ENCODE measurements at places on chromosomes 7 and 10.

GRCh38 chr7:94394437-94395140 is at the start of gene COL1A2:
TSS of gene COL1A2 (plus strand) at chr7:94394895. CDS start at chr7:94395032, 137 bp downstream.
- DNase-seq, result no peak

DNA sequence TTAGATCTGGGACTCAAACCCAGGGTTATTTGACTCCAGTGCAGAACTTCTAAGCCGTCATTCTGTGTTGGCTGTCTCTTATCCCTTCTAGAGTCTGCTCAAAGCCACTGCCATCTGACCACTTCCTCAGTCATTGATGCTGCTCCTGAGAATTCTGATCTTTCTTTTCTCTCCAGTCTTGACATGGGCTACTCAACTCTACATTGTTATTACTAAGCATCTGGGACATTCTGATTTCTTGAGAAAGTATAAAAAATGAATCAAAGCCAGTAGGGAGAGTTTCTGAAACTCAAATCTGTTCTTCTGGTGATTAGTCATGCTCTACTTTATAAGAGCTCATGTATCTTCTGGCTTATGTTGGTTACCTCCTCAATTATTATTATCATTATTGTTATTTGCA is 48.7 kb downstream of the ANK3 start:
- no peak for DNase-seq

- DNase-seq, result no peak
These were observed 206.7 kb upstream of the POT1 start for GRCh38 chr7:125136341-125136740.

DNA sequence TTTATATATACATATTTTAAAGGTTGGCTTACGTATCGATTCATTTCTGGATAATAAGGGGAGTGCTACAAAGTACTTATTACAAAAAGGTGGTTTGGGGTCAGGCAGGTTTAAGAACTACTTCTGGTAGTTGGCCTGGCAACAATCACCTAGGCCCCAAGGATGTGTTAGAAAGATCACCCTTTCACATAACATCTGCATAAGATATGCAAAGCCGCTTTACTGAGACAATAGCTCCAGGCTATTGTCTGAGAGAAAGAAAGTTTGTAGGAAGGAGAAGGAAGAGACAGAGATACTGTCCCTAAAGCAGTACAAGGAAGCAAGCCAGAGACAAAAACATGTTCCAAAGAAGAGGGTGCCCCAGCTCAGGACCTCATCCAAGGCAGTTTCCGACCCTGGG is 6.2 kb downstream of the PAXIP1 start:
- no peak for DNase-seq

- no peak for DNase-seq
These were observed 73.7 kb downstream of the NKX6-2 start for GRCh38 chr10:132712291-132712690.

DNA sequence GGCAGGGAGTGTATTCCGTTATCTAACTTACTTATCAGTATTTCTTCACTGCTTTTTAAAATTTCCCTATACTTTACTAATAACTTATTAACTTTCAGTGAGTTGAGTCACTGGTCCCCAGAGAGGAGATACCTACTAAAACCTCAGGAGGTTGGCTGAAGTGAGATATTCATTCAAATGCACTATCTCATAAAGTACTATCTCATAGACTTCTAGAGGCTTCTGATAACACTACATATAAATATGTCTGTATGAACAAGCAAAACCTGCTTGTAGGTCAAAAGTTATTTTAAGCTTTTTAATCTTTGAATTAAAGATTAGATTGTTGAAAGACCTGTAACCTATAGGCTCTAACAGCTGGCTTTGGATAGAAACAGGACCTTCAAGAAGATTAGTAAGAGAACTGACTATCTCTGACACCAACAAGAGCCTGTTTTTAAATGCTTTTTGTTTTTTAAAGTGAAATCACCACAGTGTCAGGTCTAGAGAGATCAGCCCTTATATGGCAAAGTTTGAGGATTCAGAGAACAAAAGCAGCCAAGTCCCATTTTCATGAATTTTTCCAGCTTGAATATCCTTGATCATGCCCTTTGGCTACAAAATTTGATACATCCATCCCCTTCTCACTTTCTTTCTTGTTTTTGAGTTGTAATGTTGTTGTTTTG is 242.2 kb downstream of the ARL4A start:
- DNase-seq, result no peak

GRCh38 chr10:11404901-11405300 is 206.5 kb downstream of the USP6NL start:
- DNase-seq, result no peak

DNA sequence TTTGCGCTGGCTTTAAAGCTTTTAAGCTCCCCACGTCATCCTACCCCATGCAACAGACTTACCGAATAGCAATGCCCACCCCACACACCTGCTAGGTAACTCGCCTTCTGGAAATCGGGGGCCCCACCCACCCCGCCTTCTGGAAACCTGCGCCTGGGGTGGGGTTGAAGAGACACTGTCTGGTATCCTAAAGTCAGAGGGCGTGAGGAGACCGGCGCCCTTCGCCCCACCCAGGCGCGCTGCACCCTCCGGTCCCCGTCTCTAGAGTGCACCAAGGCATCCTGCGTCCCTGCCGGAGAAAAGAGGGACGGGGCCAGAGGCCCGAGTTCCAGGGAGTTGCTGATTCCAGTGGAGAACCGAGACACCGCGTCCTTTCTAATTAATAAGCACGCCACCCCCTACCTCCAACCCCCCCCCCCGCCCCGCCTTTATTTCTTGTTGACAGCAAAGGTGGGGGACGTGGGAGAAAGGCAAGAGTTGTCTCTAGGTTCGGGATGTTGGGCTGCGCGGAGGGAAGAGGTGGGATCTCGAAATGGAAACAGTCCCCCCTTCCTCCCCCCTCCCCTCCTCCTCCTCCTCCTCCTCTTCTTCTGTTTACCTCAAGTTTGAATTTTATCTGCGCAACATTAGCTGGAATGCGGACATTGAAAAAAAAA is 220.9 kb upstream of the MKLN1 start:
- no peak for DNase-seq

DNA sequence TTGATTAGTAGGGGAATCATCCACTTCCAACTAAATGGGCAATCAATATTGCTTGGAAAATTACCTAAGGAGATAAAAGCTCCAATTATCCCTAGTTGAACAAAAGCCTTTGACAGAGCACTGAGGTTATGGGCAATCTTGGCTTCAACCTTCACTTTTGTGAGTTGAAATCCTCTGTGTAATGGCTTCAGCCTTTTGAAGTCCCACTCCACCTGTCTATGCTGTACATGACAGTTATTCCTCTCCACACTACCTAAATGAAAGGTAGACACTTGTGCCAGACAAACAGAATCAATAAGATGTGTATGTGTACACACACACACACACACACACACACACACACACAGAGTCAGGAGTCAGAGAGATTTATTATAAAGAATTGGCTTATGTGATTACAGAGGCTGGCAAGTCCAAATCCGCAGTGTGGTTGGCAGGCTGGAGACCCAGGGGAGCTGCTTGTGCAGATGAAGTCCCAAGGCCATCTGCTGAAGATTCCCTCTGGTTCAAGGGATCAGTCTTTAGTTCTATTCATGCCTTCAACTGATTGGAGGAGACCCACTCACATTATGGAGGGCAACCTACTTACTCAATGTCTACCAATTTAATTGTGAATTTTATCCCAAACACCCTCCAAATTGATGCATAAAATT is 164.8 kb upstream of the CDC14C start:
- DNase-seq, result no peak

DNA sequence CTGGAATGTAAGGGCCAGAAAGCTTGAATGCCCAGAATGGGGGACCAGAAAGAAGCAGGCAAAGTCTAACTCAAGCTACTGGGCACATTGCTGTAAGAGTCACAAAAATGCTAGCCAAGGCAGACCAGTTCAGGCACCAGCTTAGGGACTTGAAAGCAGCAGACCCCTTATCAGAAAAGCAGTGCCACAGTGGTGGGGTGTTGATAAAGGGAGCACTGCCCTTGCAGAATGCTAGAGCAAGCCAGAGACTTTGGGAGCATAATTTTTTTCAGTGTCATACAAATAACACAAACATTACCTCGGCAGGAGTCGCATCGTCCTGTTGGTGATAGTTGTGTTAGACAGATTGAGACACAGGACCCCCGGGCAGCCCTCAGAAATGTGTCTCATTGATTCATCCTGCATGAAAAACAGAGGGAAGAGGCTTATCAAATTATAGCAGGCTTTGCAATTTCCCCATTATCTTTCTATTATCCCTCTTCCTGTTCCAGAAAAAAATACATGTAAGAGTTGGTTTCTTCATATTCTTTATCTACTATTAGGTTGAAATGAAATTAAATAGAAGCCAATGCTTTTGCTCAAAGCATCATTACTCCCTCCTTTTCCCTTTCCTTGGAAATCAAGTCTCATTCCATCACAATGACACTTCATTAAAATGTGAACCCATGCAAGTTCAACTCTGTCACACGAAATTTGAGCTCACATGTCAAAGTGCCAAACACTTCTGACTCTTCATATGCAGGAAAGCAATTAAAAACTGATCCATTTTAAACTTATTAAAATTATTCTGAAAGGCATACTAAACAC is 13.4 kb downstream of the LRRC17 start:
- DNase-seq, result no peak

GRCh38 chr7:123633553-123633952 is 22.1 kb upstream of the LMOD2 start:
- no peak for DNase-seq

GRCh38 chr10:22652988-22653481 is 61.3 kb downstream of the PIP4K2A start:
- DNase-seq, result no peak

DNA sequence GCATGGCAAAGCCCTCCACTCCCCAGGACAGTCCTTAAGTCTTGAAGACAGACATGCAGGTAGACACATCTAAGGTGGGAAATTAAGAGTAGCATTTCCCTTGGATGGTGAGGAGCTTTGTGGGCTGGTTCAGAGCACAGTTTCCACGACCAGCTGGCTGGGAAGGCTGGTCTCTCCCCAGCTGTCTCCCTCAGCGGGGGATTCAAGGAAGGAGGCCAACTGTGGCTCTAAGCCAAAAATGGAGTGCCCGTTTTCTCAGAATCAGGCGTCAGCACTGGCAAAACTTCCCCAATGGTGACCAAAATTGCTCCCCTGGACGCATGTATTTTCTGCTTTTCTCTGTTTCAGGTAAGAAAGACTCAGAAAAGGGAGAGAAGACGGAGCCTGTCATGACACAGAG is 230.6 kb upstream of the FZD8 start:
- DNase-seq, result no peak

DNA sequence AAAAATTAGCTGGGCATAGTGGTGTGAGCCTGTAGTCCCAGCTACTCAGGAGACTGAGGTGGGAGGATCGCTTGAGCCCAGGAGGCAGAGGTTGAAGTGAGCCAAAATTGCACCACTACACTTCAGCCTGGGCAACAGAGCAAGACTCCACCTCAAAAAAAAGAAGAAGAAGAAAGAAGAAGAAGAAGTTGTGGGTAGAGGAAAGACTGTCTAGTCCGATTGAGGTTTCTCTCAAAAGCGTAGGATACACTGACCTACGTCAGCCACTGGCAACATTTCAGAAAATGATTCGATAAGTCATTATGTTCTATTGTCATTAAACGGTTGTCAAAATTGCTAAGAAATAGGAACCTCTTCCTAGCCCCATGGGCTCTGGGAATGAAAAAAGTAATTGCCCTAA is 22.3 kb upstream of the RHBDD2 start:
- DNase-seq, result no peak

GRCh38 chr7:64946772-64947171 is 43.7 kb downstream of the ZNF273 start:
- DNase-seq, result no peak

DNA sequence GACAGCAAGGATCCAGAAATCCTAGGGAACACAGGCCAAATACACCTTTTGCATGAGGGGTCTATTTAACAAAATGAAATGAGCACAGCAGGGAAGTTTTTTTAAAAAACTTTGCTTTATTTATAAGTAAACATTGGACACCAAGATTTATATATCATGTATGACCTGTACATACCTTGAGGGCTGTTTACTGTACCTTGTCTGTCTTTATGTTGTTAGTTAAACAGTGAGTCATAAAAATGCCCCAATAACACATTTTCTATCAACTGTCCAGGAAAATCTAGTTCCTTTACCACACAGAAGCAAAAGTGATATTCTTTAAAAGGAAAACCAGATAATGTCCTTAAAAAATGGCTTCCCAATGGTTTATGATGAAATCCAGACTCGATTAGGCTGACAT is 45.1 kb upstream of the AGR3 start:
- DNase-seq, result no peak

GRCh38 chr10:21995557-21995956 is 8.0 kb downstream of the DNAJC1 start:
- no peak for DNase-seq

DNA sequence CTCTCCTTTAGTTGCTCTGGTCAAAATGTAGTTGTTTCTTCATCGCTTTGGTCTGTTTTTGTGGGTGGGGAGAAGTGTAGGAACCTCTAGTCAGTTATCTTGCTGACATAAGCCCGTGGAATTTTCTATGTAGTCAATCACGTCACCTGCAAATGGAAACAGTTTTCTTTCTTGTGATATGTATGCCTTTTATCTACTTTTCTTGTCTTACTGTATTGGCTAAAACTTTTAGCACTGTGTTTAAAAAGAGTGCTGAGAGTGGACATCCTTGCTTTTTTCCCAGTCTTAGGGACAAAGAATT is 42.3 kb downstream of the AKR1E2 start:
- DNase-seq, result no peak

GRCh38 chr10:106226828-106227227 is 937.7 kb downstream of the SORCS1 start:
- DNase-seq, result no peak

- DNase-seq, result peak; percentile 48
These were observed 2.2 kb downstream of the NPM3 start for GRCh38 chr10:101780818-101781654.

DNA sequence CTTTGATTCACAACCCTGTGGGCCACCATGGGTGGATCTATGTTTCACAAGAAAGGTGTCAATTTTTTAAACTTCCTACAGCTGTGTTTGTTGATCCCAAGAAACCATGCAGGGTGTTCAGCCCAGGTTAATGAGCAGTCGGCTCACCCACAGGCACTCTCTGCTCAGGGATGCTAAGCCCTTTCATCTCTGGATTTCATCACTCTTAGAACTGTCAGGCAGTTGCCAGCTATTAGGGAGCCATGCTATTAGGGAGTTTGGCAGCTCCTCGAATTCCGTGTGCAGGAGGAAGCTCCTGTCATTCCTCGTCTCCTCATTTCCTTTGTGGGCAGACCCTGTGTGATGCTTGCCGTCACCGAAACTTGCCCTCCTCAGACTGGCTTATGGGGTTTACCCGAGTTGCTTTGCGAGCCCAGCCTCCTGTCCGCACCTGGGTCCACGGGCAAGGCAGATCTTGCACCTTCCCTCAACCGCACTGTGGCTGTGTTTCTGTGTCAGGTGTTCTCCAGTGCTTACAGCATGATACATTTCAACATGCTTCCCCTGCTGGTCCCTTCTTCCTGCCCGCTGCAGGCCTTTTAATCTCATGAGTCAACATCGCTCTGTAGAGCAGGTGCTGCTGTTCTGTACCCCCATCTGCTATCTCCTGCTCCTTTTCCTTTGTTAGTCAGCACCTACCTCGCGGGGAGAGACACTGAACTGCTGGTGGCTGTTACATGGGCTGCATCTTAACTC is 509.8 kb downstream of the SUGCT start:
- no peak for DNase-seq

DNA sequence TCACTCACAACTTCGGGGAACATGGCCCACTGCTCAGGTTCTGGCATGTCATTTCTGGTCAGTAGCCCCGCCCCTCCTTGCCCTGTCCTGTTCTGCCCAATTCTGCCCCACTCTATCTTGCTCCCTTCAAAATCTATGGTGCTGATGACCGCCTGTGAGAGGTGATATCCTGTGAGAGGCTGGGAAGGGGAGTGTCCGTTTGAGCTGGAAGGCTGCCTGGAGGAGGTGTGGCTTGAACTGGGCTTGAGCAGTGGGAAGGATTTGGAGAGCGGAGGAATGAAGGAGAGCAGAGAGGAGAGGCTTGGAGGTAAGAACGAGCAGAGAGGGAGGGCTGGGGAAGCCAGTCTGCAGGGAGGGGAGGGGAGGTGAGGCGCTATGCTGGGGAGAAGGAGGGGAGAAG is 145.3 kb downstream of the RPS24 start:
- DNase-seq, result no peak

Data from stimulated activated CD8-positive, alpha-beta memory T cell treated with anti-CD3 and anti-CD28 coated beads, Interleukin-4, amount 100 ng/mL, for 1 hour (primary cell).